ENCODE measurements at places on chromosomes 11 and 22.
A peak's percentile ranks its signal among the peaks of the same experiment; 100 is the strongest.

GRCh38 chr11:128513915-128514681 lies 73.3 kb downstream of the ETS1 start:
- no peak for DNase-seq

DNA sequence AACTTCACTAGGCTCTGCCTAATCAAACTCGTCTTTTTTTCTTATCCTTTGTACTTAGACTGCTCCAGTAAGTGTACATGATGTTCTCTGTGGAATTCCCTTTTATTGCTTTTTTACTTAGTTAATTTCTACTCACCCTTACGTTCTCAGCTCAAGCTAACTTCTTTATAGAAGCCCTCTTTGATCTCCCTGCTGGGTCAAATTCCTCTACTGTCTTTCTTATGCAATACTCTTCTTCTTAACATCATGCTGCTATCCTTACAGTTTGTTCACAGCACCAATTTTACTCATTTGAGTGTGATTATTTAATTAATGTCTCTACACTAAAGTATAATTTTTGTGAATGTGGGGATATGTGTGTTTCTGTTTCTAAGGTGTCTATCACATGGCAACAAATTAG lies 498.3 kb downstream of the CNTN5 start:
- no peak for DNase-seq

DNA sequence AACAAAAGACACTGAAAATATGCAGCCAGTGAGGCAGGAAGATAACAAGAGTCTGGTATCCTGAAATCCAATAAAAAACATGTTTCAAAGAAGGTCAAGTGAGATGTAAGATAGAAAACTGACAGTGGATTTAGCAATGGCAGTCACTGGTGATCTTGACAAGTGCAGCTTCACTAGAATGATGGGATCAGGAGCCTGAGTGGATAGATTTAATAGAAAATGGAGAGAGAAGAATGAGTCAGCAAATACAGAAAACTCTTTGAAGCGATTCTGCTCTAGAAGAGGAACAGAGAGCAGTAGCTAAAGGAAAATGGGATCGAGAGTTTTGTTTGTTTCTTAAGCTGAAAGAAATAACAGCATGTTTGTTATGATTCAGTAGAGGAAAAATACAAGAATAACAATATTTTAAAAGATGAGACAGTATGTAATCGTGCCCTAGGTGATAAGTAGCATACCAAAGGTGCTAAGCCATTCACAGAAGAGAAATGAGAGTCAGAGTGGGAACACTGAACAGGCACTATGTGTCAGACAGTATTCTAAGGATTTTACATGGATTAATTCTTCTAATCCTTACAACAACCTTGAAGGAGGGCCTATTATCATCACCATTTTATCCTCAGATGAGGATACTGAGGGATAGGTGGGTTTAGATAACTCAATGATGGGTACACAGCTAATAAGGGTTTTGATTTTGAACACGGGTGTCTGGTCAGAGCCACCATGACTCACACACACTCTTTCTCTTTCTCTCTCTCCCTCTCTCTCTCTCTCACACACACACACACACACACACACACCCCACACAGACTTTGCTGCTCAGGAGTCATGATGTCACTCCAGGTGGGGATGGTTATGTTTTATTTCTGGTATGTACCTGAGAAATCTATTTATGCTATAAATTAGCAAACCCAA lies 36.3 kb downstream of the MRE11 start:
- DNase-seq = no peak

- DNase-seq = peak; percentile 76
Observed at GRCh38 chr11:65779919-65780769, 632 bp downstream of the AP5B1 start.

DNA sequence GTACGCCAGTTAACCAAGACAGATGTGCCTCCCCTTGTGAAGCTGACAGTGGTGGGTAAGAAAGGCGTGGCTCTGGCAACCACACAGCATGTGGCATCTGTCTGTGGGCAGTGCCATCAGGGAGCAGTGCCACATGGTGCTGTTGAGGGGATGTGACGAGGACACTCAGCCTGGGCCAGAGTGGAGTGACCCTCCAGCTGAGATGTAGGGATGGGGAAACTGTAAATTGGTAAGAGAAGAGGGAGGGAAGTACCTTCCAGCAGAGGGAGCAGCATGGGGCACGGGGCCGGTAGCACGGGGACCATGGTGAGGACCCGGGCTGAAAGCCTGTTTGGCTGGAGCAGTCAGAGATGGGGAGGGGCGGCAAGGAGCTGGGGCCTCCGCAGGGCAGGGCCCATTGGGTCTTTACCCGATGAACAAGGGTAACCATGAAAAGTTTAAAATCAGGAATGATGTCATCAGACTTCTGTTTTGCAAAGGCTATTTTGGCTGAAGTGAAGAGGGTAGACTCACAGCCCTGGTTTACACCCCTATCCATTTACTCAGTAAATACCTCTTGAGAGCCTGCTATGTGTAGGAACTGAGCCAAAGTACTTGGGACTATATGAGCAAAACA lies 10.4 kb downstream of the TMPRSS6 start:
- DNase-seq = no peak

GRCh38 chr11:78926633-78927338 lies 352.1 kb upstream of the NARS2 start:
- no peak for DNase-seq

GRCh38 chr11:22703591-22703990 lies 37.2 kb downstream of the GAS2 start:
- no peak for DNase-seq

DNA sequence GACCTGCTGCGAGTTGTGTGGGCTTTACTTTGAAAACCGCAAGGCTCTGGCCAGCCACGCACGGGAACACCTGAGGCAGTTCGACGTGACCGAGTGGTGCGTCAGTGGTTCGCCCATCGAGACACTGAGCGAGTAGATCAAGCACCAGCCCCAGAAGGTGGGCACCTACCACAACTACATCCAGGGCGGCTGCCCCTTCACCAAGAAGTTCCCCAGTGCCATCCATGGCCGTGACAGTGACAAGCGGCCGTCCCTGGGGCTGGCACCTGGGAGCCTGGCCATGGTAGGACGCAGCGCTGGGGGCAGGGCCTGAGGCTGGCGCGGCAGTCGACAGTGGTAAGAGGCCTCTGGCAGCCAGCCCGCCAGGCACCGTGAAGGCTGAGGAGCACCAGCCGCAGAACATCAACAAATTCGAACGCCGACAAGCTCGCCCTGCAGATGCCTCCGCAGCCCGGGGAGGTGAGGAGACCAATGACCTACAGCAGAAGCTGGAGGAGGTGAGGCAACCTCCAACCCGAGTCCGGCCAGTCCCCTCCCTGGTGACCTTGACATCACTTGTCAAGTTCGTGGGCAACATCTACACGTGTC lies 545.2 kb upstream of the CCDC179 start:
- no peak for DNase-seq

- no peak for DNase-seq
Observed at GRCh38 chr11:7320306-7320705, 68.6 kb downstream of the SYT9 start.

DNA sequence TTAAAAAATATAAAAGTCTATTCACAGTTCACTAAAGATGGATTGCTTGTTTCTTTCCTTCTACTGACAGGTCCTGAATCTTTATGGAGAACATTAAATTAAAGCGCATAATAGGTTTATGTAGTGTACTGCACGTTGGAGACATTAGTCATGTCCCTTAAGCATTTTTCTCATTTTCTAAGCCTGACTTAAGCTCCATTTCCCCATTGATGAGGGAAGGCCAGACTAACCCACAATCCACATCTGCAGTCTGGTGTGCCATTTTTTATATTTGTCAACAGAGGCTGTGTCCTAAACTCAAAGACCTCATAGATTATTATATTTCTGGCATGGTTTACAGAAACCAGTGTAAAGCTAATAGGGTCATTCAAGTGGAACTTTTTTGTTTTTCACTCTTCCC lies 39.9 kb downstream of the CADM1 start:
- DNase-seq = no peak

- peak; percentile 32 for DNase-seq
Observed at GRCh38 chr11:35040221-35040942, 98.6 kb upstream of the CD44 start.

DNA sequence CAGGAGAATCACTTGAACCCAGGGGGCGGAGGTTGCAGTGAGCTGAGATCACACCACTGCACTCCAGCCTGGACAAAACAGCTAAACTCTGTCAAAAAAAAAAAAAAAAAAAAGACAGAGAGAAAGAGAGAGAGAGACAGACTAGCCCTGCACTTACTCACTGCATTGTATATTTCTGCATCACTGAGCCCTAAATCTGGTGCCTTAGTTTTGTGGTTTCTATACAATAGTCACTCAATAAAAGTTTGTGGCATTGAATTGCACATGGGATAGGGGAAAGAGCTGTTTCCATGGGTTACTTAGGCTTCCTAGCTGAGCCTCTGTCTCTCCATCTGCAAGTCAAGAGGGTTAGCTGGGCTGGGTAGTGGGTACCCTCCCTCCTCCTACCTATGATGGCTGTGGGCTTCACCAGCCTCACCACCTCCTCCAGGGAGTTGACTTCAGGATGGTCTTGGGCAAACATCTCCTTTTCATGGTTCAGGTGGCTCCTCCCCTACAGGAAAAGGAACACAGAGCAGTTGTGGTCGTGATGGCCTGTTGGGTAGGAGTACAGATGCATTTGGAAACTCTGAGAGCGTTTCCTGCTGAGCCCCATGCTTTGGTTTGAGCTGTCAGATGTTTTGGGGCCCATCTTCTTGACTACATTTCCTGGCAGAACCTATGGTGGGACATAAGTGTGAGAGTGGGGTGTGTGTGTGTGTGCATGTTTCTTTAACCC lies 73.2 kb downstream of the CCDC81 start:
- DNase-seq = peak; percentile 29

GRCh38 chr22:49849161-49850020 lies 4.3 kb upstream of the ZBED4 start:
- no peak for DNase-seq

DNA sequence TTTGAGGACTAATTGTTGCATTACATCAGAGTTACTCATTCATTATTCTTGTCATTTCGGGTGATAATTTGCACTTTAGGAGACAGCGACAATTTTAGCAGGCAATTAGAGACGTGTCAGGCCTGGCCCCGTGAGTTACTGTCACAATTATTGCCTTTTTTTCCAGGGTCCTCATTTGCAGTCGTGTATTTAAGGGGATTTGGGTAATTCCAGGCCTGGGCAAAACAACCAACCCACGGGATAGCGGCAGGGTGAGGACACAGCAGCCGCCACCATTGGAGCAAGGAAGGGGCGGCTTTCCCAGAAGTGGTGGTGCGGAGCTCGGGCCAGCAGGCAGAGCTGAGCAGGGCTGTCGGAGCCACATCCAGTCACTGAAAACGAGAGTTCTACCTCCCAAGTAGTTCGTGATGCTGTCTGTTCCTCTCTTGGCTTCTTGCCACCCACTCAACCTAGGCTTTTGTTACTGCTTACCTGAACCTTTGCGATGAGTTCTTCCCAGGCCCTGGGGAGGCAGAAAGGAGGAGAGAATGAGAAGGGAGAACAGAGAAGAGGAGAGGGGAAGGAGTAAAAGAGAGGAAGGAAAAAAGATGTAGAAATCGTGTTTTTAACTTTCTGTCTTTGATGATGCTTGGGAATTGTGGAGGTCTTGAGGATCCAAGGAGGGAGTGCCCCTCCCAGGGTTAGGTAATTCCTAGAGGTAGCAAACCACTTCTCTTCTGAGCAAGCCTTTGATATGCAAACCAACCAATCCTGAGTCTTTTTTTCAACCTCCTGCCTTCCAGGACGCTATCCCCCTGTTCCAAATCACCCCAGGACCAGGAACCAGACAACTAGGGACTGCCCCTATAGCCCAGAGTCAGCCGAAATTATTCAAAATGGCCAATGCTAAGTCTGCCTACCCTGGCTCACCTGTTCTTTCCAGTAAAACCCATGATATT lies 236.1 kb downstream of the MIAT start:
- DNase-seq = no peak

- no peak for DNase-seq
Observed at GRCh38 chr11:103807806-103808205, 228.6 kb upstream of the DDI1 start.

DNA sequence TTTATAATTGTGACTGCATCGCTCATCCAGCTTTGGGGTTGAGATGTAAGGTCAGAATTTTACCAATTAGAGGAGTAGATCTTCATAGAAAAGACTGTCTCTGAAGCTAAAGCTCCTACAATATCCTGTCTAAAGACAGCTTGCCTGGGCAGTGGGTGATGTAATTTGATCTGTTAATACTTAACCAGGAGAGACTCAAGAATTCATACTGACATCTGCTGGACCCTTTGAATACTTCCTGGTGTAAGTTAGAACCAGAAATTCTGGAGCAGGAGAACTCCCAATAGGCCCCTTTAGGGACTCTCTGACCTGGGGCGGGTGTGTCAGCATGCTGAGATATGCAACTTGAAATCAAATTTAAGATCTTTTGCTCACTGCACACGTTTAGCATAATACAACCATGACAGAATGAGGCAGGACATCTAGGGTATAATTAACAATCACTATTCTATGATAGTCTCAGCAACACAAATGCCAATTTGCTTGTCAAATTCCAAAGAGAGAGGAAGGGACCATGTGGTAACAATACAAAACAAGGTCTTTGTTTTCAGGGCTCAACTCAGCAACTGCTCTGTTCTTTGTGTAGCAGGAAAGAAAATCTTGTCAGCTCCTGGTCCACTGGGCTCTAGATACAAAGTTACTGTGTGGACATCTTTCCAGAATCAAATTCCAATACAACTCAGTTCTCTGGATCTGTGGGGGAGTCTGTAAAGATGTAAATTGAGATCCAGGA lies 143.9 kb downstream of the INSC start:
- no peak for DNase-seq

DNA sequence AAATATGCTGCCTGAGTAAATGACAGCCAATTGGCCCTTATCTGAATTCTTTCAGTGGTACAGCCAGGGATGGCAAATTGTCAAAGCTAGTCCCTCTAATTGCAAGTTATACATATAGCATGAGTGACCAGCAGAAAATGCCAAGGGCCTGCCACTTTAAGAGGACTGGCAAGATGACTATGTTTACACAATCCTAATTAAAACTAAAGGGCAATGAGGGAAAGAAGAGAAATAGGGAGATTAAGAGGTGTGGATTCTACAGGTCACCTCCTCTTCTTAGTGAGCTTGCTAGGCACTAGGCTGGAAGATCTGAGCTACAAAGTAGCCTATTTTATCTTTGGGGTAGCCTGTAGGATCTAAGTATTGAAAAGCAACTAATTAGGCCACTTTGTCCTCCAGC lies 13.5 kb downstream of the NUMA1 start:
- no peak for DNase-seq

DNA sequence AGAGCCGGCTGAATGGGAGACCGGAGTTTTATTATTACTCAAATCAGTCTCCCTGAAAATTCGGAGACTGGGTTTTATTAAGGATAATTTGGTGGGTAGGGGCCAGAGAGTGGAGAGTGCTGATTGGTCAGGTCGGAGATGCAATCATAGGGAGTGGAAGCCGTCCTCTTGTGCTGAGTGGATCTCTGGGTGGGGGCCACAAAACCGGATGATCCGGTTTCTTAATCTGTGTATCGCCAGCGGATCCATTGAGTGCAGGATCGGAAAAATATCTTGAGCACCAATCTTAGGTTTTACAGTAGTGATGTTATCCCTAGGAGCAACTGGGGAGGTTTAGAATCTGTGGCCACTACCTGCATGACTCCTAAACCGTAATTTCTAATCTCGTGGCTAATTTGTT lies 886 bp upstream of the NIPSNAP1 start:
- DNase-seq = no peak

Data from stimulated activated CD8-positive, alpha-beta memory T cell treated with anti-CD3 and anti-CD28 coated beads, Interleukin-15, amount 100 ng/mL, for 48 hours (primary cell).